T-helper 17 cell (primary cell): ENCODE measurements at places on chromosomes 7 and 10.

DNA sequence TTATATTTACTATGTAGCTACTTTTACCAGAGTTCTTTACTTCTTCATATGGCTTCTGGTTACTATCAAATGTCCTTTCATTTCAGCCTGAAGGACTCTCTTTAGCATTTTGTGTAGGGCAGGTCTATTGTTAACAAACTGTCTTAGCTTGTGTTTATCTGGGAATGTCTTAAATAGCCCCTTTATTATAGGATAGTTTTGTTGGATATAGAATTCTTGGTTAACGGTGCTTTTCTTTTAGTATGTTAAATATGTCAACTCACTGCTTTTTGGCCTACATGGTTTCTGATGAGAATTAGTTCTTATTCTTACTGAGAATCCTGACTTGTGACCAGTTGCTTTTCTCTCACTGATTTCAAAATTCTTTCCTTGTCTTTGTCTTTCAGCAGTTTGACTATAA lies 169.0 kb downstream of the ADK start:
- DNase-seq: no peak

- DNase-seq: no peak
Measured at GRCh38 chr7:92809760-92810573, 26.4 kb downstream of the CDK6 start.

DNA sequence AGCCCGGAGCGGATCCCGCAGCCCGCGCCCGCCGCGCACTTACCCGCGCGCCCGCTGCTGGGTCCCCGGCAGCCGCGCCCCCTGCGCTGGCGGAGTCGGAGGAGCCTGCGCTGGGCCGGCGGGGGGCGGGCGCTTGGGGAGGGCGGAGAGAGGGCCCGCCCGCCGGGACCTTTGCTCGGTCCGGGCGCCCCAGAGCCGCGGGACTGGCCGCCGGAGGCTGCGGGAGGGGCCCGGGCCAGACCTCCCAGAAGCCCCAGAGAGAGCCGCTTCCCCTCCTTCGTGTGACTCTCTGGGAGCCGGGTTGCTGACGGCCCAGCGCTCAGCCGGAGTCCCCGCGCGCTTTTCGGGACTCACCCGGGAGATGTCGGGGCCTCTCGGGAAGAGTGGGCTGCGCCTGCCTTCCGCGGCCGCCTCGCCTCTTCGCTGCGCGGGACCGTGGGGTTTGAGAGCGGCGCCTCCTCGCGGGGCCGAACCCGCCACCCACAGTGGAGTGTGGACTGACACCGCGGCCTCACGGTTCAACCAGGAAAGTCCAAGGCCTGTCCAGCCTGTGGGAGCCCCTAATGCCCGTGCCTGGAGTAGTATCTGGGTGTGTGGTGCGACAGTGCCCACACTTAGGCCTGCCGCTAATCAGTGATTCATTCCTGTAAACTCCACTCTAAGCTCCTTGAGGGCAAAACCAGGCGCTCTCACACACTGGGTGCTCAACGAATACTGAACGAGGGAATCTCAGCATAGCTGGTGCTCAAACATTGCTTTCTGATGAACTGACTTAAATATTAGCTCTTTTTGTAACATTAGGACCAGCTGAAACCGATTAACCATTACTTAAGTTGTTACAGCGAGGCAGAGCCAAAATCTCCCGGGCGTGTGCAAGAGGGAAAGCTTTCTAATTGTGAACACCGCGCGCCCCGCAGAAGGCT lies at the start of gene GSDME:
TSS of gene GSDME (minus strand) at position 112 of the 923 bp plus-strand sequence. CDS start 7,690 bp downstream, outside the sequence.
- DNase-seq: no peak

GRCh38 chr10:122052701-122053100 lies 63.7 kb downstream of the TACC2 start:
- DNase-seq: no peak

DNA sequence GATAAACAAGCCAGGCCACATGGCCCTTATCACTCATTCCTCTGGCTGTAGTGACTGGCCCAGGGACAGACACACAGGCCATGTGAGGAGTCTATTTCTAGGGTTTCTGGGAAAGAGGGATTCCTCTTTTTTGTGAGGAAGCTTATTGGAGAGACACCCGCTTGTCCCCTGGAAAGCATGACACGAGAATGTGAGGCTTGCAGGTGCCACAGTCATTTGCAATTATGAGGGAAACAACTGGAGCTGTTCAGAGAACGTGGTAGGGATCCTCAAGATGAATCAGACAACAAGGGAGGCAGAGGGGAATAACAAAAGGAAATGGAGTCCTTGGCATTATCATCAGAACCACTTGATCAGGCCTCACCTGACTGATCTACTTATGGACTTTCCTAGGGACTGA lies 64.5 kb downstream of the ADCYAP1R1 start:
- no peak for DNase-seq

- no peak for DNase-seq
Measured at GRCh38 chr10:45526309-45526905, 146.2 kb downstream of the ZFAND4 start.

GRCh38 chr10:78768041-78768835 lies 300.5 kb upstream of the ZMIZ1 start:
- DNase-seq: no peak

DNA sequence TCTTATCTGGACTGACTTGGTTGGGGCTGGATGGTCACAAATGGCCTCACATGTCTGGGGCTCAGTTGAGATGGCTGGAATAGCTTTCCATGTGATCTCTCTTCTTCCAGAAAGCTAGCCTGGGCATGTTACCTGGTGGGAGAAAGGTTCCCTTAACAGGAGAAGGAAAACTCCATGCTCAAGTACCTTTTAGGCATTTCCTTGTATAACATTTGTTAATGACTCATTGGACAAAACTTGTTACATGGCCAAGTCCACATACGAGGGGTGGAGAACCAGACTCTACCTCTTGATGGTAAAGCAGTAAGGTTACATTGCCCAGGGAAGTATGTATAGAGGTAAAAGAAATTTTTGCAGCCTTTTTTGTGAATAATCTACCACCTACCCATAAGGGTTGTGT lies 826.4 kb downstream of the LRMDA start:
- no peak for DNase-seq

DNA sequence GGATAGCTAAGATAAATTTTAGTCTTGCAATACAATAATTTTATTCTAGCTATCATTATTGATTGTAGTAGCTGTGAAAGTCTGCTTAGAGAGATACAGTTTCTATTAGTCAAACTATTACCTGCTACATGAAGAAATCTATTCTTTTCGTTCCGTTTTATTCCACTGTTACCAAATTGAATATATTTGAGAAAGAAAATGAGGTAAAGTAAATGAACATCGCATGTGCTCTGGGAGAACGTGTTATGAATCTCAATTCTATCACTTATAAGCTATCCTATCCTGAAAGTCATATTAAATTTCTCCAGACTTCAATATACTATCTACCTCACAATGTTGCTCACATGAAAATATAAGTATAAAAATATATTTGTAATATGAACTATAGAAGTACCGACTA lies 21.3 kb downstream of the GRM3 start:
- DNase-seq: no peak

DNA sequence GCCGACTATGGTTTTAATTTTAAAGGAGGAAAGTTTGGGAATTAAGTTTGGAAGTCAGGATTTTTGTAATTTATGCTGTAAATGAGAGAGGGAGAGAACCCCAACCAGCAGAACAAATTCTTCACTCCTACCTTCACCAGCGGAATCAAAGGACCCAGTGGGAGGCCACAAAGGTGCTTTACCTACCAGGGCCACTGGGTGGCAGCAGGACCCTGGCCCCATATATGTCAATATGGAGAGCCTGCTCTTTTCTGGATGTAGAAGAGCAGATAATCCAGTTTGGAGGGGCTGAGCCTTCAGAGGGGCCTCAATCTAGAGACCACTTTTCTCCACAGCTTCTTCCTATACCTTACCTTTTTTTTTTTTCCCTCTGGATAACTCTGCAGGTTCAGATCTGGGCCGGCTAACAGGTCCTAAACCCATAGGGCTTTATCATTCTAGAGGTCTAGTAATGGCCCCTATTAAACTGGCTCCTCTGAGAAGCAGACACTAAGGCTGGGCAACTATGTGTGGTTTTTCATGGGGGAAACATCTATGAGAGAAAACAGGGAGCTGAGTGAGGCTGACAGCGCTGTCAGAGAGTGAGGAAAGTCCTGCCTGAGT lies 8.5 kb upstream of the SCD start:
- peak; percentile 55 for DNase-seq

- DNase-seq: no peak
Measured at GRCh38 chr7:158411232-158411950, 176.2 kb downstream of the PTPRN2 start.

GRCh38 chr7:95004618-95005247 lies 97.3 kb downstream of the PPP1R9A start:
- DNase-seq: no peak

DNA sequence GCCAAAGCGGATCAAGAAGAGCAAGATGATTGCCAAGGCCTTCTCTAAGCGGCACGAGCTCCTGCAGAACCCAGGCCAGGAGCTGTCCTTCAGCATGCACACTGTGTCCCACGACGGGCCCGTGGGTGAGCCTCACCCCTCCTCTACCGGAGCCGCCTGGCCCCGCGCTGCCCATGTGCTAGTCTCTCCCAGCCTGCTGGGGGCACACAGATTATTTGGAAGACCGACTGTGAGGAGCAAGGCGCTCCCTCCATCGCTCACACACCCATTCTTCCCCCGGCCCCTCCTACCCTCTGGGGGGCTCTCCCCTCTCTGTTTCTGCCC lies 13.9 kb upstream of the AHCYL2 start:
- DNase-seq: no peak

- DNase-seq: no peak
Measured at GRCh38 chr10:34213193-34213804, 601.8 kb downstream of the PARD3 start.

DNA sequence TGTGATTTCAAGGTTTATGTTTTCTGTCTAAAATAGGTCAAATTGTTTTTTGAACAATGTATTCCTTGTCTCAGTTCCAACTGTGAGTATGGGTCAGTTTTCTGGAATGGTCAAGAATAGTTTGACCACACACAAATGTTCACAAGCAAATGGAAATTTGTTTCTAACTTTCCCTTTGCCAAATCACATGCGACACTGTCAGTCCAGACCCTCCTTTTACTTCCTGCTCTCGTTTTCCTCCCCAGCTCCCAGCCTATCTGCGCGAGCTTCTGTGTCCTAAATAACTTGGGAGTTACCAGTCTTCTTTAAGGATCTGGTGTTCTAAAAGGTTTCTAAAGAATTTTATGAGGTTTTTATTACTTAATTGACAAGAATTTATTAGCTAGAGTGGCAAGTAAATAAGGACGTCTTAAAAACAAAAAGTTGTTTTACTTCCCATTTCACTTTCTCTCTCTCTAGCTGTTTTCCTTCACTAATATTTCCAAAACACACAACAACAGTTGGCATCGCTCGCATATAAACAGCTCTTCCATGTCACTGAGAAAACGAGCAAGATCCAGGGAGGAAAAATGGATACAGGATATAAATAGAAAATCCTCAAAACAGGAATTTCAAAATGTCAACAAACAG lies 266.1 kb upstream of the KLF6 start:
- no peak for DNase-seq

DNA sequence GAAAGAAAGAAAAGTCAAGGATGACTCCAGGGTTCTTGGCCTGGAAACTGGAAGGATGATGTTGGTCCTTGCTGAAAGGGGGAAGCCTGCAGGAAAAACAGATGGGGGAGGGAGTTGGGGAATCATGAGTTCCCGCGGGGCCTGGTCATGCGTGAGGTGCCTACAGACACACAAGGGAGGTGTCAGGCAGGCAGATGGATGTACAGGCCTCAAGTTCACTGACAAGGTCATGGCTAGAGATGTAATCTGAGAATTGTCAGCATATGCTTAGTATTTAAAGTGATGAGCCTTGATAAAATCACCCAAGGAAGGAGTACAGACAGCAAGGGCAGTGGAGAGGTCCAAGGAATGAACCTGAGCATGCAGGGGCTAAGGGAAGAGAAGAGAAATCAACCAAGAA lies 46.8 kb downstream of the DLG5 start:
- no peak for DNase-seq

DNA sequence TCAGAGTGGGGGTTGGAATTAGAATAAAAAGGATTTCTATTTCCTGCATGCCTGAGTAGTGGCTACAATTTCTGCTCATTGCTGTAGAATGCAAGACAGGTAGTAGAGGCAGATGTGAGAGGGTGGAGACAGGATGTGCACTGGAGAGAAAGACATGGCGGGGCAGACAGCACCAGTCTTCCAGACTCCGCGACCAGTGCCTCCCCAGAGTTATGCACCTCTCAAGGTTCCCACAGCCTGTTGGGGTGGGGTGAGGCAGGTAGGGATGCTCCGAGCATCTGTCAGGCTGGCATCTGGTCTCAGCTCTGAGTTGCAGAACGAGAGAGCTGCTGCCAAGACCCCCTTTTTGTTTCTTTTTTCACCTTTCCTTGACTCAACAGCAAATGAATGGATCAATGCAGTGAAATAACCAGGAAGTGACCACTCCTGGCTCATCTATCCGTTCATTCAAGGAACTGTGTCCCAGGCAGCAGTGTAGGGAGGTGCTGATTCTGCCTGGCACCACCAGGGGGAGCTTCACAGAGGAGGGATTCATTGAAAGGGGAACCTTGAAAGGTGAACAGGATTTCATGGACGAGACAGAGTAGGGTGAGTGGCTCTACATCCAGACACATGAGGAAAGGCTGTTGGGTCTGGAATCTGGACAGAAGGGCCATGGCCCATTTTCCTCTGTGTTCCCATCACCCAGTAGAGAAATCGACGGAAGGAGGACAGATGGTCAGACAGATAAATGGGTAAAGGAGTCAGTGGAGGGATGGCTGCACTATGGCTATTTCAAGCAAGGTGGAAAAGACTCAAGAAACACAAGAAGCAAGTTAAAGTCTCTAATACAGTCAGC lies 17.2 kb upstream of the SLC18A3 start:
- DNase-seq: peak; percentile 40

- DNase-seq: no peak
Measured at GRCh38 chr7:33742999-33743587, 162.2 kb upstream of the BMPER start.

DNA sequence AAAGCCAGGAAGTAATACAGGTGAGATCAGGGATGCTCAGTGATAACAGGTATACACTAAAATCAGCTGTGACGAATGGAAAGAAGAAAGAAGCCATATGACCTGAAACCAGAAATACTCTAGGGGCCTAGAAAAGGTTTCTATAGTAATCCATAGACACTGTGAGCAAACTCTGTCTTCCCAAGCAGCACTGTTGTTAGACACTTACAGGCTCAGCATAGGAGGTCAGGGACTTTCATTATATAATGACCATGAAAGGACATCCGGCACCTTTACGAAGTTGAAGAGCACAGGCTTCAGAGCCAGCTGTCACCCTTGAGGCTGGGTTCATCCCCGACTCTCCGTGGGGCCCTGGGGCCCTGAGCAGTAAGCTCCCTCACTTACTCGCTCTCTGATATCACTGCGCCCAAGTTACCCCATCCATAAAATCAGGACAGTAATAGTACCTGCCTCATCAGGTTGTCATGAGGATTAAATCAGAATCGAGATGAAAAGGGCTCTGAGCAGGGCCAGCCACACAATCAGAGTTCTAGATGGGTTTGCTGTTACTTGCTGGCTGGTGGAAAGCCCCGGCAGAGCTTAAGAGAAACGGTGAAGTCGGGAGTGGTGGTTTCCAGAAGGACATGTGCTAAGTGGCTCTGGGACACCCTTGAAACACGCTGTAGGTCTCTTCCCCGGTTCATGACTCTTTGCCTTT lies 79.5 kb downstream of the ITIH5 start:
- no peak for DNase-seq
